OCI-LY7 (cell line): ENCODE measurements at places on chromosomes 5 and 9.

DNA sequence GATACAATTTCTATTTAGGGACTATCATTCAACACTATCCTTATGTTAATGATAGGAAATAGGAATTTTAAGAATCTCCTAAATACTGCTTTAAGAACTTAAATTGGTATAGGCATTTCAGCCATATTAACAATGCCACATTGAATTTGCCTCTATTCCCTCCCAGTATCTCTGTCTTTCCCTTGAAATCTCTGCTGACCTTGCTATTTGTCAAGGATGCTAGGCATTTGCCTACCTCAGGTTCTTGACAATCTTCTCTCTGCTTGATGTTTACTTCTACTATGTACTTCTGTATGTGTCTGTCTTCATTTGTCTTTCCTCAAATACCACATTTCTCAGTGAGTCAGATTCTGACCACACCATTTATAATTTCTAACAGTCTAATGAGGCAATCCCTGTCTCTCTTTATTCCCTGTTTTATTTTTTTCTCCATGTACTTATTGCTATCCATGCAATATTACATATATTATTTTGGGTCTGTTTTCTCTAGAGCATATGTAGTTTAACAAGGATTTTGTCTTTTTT lies 1461.4 kb upstream of the CDH9 start:
- DNase-seq, result no peak

DNA sequence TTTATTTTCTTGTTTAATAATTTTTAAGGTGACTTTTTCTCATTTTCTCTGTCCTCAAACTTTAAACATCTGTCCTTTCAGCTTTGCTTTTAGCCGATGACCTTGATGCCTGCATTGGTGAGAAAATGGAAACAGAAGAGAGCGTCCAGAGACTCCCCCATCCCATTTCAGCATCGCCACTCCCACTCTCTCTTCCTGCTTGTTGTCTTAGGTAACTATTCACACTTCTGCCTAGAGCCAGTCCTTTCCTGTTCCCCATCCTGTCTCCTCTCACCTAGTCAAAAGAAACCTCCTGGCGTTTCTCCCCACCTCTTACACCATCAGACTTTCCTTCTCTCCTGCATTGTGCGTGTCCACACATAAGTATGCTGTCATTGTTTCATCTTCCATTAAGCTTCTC lies 124.6 kb downstream of the MAST4 start:
- no peak for DNase-seq

- DNase-seq, result no peak
Observed at GRCh38 chr5:112685931-112686330, 51.8 kb upstream of the APC start.

DNA sequence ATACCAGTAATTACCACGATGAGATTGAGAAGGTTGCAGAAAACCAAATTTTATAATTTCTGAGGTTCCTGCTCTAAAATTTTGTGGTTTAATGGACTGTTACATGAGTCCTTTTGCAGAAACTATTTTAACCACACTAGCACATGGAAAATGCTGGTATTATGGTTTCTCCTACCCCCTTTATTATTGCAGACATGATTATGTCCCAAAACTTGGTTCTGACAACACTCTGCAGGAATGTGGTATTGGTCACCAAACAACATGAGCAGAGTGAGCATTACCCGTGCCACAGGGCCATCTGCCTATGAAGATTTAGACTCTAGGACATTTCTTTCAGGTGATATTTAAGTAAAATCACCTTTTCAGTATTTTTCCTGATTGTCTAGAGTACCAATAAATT lies 2.8 kb upstream of the ECM2 start:
- DNase-seq, result no peak

GRCh38 chr5:1332461-1333001 lies 12.4 kb downstream of the CLPTM1L start:
- DNase-seq, result peak; percentile 32

DNA sequence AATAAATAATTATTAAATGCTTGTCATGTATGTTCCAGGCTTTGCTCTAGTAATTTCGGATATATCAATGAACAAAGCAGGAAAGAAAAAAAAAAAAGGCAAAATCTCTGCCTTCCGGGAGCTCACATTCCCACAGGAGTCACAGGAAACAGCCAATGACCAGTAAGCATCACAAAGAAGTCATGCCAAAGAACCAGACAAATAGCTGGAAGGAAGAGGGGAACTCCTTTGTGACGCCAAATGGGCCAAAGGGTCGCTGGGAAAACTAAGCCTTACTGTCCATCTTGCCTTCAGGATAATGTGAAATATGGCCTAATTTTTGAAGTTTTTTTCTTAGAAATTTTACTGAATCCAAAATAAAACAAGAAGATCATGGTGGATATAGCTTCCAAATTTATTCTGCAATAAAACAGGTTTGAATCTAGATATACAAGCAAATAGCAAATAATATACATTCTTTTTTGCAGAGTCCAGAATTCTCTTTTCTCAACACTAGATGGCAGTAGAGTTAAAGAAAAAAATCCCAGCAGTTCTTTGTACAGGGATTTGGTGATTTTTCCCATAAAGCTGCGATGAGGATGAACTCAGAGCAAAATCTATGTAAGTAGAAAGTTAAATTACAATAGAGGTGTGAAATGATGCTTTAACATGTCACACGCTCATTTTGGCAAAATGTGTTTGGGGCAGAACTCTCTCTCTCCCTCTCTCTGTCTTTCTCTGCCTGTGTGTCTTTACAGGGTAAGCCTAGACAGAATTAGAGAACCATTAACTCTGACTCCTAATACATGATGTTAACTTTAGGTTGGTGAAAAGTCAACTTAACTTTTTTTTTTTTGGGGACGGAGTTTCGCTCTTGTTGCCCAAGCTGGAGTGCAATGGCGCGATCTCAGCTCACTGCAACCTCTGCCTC lies 60.0 kb upstream of the TUT7 start:
- peak; percentile 27 for DNase-seq

DNA sequence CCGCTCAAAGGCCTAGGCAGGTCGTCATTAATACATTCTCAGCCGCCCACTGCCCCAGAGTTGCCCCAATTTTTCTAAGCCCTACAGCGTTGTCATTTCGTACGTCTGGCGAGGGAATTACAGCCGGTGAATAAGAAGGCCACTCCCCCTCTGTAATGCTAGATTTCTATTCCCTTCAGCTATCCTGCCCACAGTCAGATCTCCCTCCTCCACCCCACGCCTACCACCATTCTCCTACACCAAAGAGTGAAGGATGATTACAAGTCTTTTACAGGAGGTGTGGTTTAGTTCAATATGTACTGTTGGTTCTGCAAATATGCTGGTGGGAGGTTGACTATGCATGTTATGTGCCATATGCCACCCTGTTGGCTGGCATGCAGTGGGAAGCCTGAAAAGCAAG lies 83.7 kb upstream of the SMIM15 start:
- DNase-seq, result no peak

GRCh38 chr9:71984831-71985281 lies 73.4 kb downstream of the C9orf85 start:
- DNase-seq, result no peak

GRCh38 chr5:111968459-111968858 lies 211.5 kb upstream of the NREP start:
- no peak for DNase-seq

GRCh38 chr9:14358523-14358922 lies 44.6 kb upstream of the NFIB start:
- DNase-seq, result no peak

- no peak for DNase-seq
Observed at GRCh38 chr5:133662578-133662977, 50.2 kb upstream of the FSTL4 start.

DNA sequence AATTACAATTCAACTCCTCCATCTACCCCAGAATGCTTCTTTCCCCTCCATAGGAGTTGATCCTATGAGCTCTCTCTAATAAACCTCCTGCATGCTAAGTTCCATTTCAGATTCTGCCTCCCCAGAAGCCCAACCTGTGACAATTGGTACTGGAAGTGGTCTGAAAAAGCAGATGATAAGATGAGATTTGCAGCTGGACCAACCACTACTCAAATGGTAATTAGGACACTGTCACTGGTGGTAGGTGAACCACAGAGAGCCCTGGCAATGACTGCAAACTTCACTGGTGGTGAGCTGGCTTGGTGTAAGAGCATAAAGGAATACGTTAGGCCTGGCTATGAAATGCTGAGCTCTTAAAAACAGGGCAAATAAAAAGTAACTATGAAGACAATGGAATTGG lies 112.6 kb downstream of the ESM1 start:
- DNase-seq, result no peak

DNA sequence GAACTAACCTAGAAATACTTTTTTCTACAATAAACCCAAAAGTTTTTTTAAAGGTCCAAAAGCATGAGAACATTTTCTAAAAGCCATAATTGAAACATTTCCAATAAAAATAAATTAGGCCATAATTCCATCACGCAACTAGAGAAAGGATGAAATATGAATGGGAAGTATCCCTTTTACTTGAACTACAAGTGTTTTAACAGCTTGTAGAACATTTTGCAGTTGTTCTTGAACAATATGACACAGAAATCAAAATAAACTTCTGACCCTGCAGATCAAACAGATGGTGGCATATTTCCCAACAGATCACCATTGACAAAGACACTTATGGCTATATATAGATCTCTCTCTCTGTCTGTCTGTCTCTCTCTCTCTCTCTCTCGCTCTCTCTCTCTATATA lies 624.4 kb downstream of the PSAT1 start:
- DNase-seq, result no peak

DNA sequence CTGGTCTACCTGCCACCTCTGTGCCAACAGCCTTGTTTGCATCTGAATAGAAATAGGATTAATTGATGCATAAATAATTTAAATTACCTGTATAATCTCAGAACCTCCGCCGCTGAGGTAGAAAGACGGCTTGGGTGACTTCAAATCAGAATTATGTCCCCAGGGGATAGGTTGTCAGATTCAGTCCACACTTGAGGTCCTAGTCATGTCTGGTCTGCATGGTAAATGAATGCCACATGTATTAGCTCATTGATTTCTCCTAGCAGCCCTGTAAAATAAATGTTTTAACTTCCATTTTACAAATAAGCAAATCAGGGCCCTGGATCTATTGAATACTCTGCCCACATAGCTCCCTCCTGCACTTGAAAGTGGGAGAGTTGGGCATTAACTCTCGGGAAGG lies 368.0 kb upstream of the WWC1 start:
- DNase-seq, result no peak

DNA sequence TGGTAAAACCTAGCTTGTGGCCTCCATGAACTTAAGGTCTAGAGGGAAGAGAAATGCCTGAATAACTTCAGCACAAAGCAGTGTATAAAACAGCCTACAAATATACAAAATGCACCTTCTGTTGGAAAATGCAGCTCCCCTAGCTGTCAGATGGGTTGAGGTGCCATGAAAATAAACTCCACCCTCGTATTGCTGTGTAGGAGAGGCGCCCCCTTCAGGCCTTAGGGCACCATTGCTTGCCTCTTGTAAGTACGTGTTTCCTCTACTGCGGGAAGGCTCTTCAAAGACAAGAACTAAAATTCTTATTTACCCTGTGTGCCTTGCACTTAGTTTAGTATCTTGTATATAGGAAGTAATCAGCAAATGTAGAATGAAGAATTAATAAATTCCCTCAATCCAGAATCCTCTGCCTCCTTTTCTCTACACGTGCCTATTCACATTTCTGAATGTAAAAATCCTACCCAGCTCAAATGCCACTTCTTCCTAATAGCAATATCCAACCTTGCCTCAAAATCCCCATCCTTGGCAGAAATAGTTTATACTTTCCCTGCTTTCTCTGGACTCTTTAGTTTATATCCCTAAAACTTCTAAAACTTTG lies 393.7 kb upstream of the PDE4D start:
- DNase-seq, result peak; percentile 75

DNA sequence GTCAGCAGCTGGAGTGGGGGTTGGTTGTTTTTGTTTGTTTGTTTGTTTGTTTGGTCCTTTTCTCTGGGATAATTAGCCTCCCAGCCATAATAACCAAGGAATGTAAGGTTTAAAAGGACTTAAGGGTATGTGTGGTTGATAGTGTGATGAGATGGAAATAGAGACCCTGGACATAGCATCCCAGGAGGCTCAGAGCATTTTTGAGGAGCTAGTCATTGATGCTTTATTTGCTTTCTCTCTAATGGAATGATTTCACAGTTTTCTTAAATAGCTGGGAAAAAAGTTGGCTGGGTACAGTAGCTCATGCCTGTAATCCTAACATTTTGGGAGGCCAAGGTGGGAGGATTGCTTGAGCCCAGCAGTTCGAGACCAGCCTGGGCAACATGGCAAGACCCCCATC lies 45.1 kb downstream of the TTC1 start:
- DNase-seq, result no peak

GRCh38 chr5:56116599-56117141 lies 116.5 kb downstream of the ANKRD55 start:
- DNase-seq, result no peak

- peak; percentile 43 for DNase-seq
Observed at GRCh38 chr5:141760193-141760592, 78.2 kb upstream of the ARAP3 start.

DNA sequence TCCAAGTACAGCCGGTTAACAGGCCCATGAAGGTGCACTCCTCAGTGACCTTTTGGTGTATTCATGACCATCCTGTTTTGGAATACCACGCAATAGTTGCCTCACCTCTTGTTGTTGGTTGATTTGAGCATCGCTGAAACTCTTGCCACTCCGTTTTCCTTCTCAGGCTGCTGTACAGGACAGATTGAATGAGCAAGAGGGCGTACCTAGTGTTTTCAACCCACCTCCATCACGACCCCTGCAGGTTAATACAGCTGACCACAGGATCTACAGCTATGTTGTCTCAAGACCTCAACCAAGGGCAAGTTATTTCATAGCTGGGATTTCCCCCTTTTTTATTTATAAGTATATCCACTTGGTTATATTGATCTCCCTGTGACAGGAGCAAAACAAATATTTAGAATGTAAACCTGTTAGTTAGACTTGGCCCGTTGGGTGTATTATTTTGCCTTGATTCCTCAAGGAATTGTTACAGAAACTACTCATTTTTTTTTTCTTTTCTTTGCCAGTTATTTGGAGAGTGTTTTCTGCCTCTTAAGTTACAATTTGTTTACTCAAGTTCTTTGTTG lies 38.1 kb downstream of the FAF2 start:
- no peak for DNase-seq

DNA sequence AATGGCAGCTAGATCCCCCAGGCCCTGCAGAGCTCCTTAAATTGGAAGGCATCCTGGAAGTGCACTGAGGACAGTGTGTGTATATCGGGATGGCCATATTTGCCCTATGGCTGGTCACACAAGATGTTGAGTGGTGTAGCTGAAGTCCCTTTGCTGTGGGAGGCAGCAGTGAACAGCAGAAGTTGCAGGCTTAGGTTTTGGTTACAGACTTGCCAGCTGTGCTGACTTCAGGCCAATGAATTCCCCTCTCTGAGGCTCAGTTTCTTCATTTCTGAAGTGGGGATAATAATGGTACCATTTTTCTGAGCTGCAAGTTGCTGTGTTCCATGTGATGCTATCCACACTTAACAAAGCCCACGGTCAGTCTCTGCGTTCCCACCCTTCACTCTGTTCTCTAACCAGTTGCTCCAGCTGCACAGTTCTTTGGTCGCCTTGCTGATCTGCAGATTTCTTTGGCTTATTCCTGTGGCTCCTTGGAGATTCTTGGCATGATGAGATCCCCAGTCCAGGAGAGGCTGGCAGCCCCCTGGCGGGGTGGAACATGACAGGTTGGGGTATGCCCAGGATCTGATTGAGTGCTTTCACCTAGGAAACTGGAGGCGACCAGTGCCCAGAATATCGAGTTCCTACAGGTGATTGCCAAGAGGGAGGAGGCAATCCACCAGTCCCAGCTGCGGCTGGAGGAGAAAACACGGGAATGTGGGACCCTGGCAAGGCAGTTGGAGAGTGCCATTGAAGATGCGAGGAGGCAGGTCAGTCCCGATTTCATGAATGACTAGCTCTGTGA lies 6.5 kb upstream of the GLE1 start:
- no peak for DNase-seq

- DNase-seq, result peak; percentile 97
Observed at GRCh38 chr9:37903647-37904444, at the start of gene SLC25A51. SLC25A51 (minus strand) TSS chr9:37904127; CDS start chr9:37888550, 15,577 bp downstream.
